Neuronal stem cell (in vitro differentiated cells): ENCODE measurements at places on chromosomes 3 and 15.

DNA sequence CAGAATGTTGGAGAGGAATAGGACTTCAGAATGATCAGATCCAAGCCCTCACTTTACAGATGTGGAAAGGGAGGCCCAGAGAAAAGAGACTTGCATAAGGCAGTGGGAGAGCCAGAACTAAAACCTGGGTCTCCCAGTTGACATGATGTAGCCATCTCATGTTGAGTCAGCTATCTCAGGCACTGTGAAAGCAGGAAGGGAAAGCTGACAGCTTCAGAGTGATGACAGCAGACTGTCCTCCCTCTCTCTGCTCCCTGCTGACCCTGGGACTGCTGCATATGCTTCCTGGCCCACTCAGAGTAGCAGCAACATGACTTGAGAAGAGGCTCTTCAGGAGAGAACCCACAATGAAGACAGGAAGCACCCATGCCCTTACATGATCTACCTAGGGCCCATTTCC is 14.7 kb downstream of the FHIT start:
- no peak for DNase-seq

GRCh38 chr3:115127208-115127607 is 19.9 kb downstream of the ZBTB20 start:
- no peak for DNase-seq

- DNase-seq: no peak
Observed at GRCh38 chr3:155362808-155363689, 69.6 kb upstream of the STRIT1 start.

GRCh38 chr3:140446734-140447133 is 231.1 kb upstream of the TRIM42 start:
- no peak for DNase-seq

GRCh38 chr15:69897471-69898237 is 200.1 kb downstream of the TLE3 start:
- no peak for DNase-seq

- no peak for DNase-seq
Observed at GRCh38 chr3:13424141-13424844, 4.2 kb upstream of the NUP210 start.

DNA sequence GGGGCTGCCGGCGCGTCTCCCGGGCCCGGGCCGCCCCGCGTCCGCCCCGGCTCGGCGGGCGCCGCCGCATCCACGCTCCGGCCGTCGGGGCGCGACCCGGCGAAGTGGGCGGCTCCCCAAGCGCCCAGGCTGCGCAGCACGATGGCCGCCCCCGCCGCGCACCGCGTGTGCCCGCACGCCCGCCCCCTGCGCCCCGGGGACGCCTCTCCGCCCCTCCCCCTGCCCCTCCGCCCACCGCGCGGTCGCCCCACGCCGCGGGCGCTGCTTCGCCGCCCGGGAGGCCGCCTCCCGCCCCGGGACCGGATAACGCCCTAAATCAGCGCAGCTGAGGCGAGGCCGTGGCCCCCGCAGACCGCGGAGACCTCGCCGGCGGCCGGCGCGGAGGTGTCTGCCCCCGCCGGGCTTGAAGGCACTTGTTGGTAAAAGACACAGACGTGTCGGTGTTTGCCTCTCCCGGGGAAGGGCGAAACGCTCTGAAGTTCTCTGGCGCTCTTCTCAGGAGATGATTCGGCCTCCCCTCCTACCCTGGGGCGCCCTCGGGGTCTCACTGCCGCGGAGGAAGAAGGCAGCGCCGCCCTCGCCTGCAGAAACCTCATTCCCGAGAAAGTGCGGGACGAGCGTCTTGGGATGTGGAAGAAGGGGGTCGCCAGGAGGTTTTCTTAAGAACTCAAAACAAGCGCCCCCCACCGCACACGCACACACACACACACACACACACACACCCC is at the start of gene BNC1:
Gene BNC1 (minus strand): TSS at position 106 of the 725 bp plus-strand sequence. CDS start 36 bp downstream, at position 70.
- DNase-seq: no peak

DNA sequence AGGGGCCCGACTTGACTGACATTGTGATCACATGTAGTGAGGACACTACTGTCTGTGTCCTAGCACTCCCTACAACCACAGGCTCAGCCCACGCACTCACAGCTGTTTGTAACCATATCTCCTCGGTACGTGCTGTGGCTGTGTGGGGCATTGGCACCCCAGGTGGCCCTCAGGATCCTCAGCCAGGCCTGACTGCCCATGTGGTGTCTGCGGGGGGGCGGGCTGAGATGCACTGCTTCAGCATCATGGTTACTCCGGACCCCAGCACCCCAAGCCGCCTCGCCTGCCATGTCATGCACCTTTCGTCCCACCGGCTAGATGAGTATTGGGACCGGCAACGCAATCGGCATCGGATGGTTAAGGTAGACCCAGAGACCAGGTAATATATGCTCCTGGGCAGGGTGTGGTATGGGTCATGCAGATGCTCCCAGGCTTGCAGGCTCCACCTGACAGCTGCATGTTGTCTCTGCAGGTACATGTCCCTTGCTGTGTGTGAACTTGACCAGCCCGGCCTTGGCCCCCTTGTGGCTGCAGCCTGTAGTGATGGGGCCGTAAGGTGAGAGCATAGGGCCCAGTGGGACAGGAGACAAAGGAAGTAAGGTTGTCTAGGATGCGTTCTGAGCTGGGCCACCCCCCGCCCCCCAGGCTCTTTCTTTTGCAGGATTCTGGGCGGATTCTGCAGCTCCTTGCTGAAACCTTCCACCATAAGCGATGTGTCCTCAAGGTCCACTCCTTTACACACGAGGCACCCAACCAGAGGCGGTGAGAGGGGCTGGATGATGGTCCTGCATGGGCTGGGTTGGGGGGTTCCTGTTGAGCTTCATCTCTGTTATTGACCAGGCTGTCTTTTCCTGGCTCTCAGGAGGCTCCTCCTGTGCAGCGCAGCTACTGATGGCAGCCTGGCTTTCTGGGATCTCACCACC is 4.4 kb downstream of the DALRD3 start:
- no peak for DNase-seq

GRCh38 chr3:161560008-161560637 is 63.5 kb downstream of the OTOL1 start:
- DNase-seq: peak; percentile 67

DNA sequence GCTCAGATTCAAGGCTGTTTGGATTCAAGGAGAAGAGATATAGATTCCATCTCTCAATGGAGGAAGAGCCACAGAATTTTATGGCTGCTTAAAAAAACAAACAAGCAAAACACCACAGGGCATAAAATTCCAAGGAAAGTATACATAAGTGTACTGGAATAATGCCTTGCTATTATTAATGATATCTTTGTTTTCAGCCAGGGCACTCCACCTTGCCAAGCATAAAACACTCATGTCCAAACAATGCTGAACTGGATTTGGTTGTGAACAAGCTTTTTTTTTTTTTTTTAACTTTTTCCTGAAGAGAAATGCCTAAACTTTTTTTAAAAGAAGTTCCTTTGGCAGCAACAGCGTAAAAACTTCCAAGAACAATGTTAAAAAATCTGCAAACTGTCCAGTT is 4.8 kb upstream of the CLSTN2 start:
- DNase-seq: no peak

- no peak for DNase-seq
Observed at GRCh38 chr15:60720493-60721256, 241.7 kb upstream of the ICE2 start.

- no peak for DNase-seq
Observed at GRCh38 chr3:150098621-150099020, 127.9 kb upstream of the PFN2 start.

DNA sequence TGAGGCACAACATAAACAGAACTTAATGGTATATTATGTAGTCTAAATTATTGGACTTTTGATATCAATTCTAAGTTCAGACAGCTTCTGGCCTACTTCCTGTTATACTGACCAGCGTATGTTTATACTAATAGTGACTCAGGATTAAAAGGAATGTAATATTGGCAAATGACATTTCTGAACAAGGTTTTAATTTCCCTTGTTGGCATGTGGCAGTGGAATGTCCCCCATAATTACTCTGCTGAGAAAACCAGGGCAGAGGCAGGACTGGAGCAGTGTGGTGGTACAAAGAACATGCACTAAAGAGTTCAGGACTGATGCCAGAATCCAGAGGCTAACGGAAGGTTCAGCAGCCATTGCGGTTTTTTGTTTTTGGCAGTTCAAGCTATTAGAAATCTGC is 184.0 kb downstream of the KCNAB1 start:
- DNase-seq: no peak

DNA sequence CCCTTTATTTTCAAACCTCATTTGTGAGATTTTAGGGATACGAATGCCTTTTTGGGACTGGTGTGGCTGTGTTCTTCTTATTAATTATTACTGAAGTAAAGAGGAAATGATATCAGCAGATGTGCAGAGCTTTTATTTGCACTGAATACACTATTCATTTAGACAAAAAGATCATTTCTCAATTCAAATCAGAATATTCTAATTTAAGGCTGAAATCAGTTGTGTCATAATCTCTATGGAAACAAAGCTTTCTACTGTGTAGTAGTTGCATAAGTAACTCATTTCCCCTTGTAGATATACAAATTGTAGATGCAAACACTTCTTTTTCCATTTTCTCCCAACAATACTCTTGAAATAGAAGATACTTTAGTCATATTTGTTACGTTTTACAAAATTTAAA is 56.0 kb downstream of the PDE8A start:
- no peak for DNase-seq

- no peak for DNase-seq
Observed at GRCh38 chr15:63556246-63556645, 40.9 kb upstream of the FBXL22 start.

- DNase-seq: no peak
Observed at GRCh38 chr3:167626490-167626889, 27.3 kb downstream of the WDR49 start.

GRCh38 chr3:78894787-78895186 is 873.0 kb downstream of the ROBO1 start:
- no peak for DNase-seq

DNA sequence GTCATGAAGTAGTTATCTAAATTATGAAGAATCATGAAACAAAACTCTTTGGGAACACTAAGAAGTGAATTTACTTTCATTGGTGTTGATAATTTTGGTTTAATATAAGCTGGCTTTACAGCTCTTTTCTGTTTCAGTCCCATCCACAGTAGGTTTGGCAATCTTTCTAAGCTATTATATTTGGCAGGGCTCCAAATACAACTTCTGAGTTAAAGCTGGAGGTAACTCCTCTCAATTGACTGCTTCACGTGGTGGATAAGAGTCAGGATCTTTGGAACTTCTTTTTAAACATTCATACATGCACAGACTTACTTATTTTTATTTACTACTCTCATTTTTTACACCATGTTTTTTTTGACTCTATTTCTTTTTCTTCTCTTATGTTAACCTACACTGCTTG is 106.5 kb upstream of the EPHA3 start:
- no peak for DNase-seq

GRCh38 chr3:179258820-179259219 is 7.9 kb upstream of the KCNMB3 start:
- DNase-seq: no peak

DNA sequence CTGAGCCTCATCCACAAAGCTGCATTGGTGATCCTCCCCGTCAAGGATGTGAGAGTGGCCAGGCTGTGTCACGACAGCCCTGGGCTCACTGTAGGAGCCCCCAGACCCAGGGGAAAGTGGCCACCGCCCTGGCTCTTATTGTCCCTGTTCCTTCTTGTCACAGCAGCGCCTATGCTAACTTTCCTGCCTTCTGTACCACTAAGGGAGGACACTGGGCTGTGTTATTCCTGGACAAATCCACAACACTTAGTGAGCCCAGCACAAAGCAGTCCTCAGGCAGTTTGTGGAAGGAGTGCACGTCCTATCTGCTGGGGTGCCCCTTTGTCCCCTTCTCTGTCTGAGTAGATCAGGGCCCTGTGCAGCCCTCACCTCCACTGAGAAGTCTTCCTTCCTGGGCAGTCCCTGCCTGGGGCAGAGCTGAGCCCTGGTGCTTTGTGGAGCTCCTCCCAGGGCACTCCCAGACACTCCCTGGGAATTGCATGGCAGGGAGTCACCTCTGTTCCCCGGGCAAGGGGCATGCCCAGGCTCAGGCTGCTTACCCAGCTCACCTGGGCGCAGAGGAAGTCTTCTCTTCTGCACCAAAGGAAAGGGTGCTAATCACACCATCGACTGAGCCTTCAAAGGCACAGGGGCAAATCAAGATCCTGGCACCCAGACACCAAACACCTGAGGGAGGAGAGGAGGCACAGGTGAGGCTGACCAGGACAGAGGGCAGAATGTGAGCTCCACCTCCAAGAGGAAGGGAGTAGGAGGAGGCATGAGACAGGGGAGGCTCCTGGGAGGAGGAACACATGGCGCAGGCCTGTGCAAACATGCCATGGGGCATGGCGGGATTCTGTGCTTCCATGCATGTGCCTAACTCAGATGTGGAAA is 138.7 kb downstream of the KLF13 start:
- DNase-seq: no peak

GRCh38 chr15:80567721-80568157 is 127.4 kb upstream of the ABHD17C start:
- peak; percentile 54 for DNase-seq

- no peak for DNase-seq
Observed at GRCh38 chr15:78363381-78363734, 23.2 kb downstream of the CRABP1 start.

GRCh38 chr3:181358562-181358961 is 353.2 kb upstream of the SOX2 start:
- DNase-seq: no peak

- DNase-seq: no peak
Observed at GRCh38 chr15:63805993-63806980, 27.5 kb downstream of the HERC1 start.

GRCh38 chr3:12486916-12487315 is 2.6 kb downstream of the TSEN2 start:
- no peak for DNase-seq

DNA sequence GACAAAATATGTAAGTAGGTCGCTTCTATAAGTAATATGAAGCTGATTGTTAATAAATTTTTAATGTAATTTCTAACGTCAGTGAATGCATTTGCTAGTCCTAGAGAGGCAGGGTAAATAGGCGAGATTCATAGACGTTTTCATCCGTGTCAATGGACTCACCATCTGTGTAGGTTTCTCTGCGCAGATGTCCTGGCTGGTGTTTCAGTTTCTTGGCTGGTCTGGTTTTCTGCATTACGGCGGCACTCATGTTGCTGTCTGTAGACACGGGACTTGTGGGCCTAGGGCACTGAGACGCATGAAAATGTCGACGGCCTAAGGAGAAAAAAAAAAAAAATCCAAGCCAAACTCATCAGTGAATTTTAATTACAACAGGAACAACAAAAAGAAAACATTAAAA is 1153.3 kb downstream of the ROBO1 start:
- no peak for DNase-seq

DNA sequence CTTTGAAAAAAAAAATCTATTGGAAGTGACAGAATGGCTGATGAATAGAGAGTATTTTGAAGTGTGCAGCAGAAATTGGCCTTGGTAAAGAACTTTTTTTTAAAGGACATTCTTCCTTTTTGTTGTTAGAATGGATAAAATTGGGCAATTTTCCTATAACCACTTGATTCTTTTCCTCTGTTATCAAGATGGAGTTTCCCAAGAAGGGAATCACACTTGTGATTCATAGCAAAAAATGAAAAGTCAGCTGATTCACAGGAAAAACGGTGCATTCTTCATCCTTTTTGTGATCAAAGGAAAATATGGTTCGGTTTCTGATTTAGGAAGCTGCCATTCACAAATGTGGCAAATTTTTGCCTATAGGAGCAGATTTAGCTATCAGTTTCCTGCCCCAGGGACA is 486.8 kb downstream of the GBE1 start:
- no peak for DNase-seq
